ENCODE measurements at places on chromosomes 16 and 17. TPM values are rescaled to one million over a fixed set of nuclear protein-coding genes. Genes with fewer than 3 reads are reported as not detected.

BOLA2B gene
- 178 TPM for total RNA-seq

CCL7 gene
- 0.31 TPM for total RNA-seq

MT3 gene
- total RNA-seq: not detected

TNK1 gene
- 6.2 TPM for total RNA-seq

LCMT1 gene
- total RNA-seq: 44.2 TPM

NRN1L gene
- 1.1 TPM for total RNA-seq

TAC4 gene
- total RNA-seq: not detected

AKTIP gene
- 26.1 TPM for total RNA-seq

Data from Panc1 (cell line).